ENCODE measurements at places on chromosomes 4 and X.

DNA sequence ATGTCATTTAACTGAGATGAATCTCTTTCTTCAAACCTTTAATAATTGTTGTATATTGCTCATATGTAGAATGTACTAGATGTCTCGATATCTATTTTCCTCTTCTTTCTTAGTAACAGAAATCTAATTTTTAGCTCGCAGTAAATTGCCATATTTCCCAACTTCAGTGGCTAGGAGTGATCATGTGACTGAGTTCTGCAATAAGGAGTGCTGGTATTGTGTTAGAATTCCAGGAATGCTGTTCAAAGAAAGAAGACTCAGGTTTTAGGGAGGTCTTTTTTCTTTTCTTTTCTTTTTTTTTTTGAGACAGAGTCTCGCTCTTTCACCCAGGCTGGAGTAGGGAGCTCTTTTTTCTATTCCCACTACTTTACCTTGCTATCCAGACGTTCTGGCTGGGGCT lies 81.7 kb downstream of the SLC10A7 start:
- peaks cover 18% of the 10 kb centered on the region for H3K4me1 ChIP-seq
- no peak overlapping the region for H3K4me3 ChIP-seq
- H3K36me3 ChIP-seq, result no peaks in the 10 kb centered on the region
- H3K27ac ChIP-seq, result no peak overlapping the region
- H3K27me3 ChIP-seq, result no peaks in the 10 kb centered on the region

DNA sequence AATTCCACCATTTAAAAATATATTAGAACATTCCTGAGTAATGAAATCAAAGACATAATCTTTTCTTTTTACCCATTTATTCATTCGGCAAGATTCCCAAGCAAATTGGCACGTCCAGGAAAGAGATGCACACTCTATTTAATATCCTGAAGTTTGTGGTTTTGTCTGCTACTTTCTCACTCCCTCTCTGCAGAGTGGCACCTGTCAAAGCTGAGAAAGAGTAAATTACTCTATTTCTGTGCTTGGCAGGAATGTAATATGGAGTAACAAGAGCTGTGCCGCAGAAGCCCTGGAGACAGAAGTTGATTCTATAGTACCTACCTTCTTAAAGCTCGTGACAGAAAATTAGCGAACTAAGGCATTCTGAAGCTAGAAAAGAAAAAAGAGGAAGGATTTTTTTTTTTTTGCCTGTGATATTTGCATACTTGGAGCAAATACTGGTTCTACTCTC lies 5.5 kb downstream of the GSTCD start:
- no peak for DNase-seq
- no peak overlapping the region for H3K27ac ChIP-seq
- no peak overlapping the region for H3K4me3 ChIP-seq
- peaks cover 2% of the 10 kb centered on the region for H3K36me3 ChIP-seq
- no peaks in the 10 kb centered on the region for H3K27me3 ChIP-seq

- no peak overlapping the region for H3K27ac ChIP-seq
- no peaks in the 10 kb centered on the region for H3K4me1 ChIP-seq
- H3K4me3 ChIP-seq, result no peak overlapping the region
Measured at GRCh38 chr4:132619968-132620367, 529.1 kb upstream of the PCDH10 start.

- H3K4me1 ChIP-seq, result peaks cover 19% of the 10 kb centered on the region
- no peak for DNase-seq
- H3K36me3 ChIP-seq, result no peaks in the 10 kb centered on the region
Measured at GRCh38 chr4:3337811-3338210, 45.0 kb downstream of the RGS12 start.

Measured in activated T-cell treated with anti-CD3 and anti-CD28 coated beads, Interleukin-2, amount 50 U/mL, for 72 hours (primary cell).